Stimulated activated CD8-positive, alpha-beta memory T cell treated with anti-CD3 and anti-CD28 coated beads, Interleukin-2, amount 100 ng/mL, for 1 hour (primary cell): ENCODE measurements at places on chromosomes 3 and 15.

DNA sequence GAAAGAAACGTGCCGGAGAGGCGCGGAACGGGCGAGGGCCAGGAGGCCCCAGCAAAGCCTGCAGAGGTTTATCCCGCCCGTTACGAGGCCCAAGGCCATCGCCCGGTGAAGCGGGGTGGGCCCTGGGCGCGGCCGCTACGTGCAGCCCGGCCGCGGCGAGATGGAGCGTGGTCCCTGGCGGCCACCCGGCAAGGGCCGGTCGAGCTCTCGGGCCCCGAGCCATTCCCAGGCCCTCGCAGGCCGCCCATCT lies 1.1 kb downstream of the PKM start:
- no peak for DNase-seq

DNA sequence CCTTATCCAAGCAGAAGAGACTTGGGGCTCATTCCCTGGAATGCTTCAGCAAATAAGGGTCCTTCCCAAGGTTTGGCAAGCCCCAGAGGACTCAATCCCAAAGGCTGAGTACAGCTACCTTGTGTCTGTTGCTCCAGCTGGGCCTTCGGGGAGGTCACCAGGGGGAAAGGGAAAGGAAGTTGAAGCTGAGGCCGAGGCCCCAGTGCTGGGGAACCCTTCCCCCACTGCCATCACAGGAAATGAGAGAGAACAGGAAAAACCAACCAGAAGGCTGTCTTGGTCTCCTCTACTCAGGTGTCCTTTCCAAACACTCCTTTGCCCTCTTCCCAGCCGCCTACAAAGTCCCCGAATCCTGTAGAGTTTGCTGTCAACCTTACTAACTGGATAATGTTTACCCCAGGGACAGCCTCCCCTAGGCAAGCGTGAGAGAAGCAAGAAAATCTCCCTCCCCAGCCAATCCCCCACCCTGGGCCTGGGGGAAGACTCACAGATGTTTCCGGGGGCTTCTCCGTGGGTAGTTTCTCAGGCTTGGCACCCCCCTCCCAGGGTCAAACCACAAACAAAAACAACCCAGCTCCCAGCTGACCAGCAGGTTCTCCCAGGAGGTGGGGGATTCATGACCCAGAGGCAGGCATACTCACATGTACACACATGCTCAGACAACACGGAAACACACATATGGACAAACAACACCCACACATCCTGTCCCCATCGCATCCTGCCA lies 5.5 kb downstream of the CSRNP1 start:
- DNase-seq, result no peak

GRCh38 chr15:85742186-85742821 lies 52.4 kb downstream of the KLHL25 start:
- no peak for DNase-seq

DNA sequence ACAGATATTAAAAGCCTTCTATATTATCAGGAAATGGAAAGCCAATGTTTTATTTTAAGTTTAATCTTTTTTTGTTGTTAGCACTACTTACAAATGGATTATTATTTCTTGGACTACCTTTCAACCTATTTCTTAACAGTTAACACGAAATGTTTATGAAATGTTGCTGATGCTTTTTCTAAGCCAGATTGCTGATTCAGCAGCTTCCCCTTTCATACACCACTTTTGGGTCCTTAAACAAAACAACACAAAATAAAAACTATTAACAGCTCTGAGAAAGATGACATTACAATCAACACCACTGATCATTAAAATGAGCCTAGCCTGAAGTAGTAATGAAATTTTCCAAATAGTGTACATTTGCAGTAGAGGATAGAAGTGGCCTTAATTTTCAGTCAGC lies 99.2 kb upstream of the VEPH1 start:
- DNase-seq, result no peak

- DNase-seq, result no peak
Observed at GRCh38 chr15:62612771-62613170, 429.8 kb upstream of the TPM1 start.
